ENCODE measurements at places on chromosomes 12 and 14.

DNA sequence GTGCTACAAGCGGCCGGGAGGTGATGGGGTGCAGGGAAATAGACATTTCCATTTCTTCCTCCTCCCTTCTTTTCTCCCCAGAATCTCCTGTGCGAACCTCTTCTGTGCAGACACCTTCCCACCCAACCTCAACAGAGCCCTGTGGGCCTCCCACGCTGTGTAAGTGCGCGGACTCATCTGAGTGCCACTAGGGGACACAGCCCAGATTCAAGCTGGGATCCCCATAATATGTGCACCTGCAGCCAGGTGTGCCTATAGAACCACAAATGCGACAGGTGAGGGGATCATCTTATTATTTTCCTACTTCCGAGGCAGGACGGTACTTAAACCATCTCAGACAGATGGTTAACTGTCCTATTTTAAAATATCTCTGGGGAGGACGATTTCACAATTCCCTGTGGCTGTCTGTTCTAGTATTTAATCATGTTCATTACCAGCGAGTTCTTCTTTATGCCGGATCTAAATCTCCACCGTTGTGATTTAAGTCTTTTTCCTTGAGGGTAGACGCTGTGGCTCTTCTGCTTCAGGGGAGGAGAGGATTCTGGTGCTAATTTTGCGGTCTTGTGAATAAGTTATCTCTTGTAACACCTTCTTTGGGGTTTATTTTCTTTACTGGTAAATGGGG, 17.2 kb upstream of the CACNA1C start:
- DNase-seq, result no peak

DNA sequence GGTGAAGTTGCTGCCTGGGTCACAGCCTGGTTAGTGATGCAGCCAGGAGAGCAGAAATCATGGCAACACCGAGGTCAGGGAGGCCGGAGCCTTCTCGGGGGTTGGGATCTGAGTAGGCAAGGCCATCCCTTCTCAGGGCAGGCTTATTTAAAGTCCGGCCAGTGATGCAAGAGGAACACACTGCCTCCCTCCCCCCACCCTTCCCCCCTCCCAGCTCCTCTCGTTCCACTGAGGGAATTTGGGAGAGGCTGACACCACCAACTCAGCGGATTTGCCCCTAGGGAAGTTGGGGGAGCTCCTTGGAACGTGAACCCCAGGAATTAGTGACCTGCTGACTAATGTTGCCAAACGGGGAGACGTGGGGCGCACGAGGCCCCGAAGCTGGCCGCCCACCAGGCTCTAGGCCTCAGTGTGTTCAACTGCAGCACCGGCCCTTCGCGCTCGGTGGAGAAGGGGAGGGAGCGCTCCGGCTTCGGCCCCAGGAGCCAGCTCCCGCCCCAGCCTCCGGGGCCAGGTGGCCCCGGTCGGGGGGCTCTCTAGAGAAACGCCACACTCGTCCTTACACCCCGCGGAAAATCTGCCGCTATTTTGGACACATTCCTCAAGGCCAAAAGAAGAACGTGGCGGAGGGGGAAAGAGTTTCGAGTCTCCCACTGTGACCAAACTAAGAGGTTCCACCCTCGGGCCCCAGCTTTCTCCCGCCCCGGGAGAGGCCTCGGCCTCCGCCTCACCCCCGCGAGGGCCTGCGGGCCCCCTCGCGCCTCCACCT, 1.6 kb downstream of the CTDSP2 start:
- peak; percentile 65 for DNase-seq

DNA sequence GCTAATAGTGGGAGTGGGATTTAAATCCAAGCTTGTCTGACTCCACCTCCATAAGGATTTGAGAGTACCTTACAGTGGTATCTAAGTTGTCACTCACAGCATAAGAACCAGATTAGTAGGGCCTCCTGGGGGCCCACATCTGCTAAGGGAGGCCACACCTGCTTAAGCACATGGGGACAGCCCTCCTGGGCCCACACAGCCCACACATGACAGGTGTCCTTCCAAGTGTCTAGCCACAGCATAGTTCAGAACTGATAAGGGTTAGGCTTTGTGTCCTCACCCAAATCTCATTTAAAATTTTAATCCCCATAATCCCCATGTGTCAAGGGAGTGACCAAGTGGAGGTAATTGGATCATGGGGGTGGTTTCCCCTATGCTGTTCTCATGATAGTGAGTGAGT, 186.0 kb upstream of the HMGA2 start:
- DNase-seq, result no peak

DNA sequence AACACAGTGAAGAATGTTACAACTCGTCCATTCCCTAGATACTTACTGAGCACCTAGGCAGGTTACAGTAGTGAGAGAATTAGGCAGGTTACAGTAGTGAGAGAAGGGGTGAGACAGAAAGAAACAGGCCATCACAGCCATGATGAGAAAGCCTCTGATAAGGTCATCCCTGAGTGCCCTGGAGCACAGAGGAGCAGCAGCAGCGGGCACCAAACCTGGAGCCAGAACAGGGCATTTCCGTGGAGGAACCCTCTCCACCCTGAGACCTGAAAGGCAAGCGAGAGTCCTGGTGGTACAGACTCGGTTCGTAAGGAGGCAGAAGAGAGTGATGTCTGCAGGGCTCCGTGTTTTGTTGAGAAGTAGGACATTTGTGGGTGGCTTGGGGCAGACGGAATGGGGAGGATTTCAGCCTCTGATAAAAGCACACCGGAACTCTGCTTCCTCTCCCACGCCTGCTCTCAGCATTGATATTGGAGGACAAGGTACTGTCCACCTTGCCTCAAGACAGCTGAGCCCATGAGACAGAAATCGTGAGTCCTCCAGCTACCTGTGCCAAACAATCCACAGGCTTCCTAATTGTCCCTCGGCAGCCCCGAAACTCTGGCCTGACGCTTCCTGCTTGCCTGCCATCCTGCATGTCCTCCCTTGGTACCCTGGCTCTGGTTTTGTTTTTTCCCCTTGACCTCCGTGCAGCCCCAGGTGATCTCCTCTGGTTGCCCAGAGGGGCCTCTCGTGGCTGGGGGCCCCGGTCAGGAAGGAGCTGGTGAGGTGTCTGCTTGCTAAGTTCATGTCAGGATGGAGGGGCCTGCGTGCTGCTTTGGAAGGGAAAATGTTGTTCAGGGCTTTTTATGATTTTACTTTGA, 136.1 kb downstream of the GCH1 start:
- no peak for DNase-seq

DNA sequence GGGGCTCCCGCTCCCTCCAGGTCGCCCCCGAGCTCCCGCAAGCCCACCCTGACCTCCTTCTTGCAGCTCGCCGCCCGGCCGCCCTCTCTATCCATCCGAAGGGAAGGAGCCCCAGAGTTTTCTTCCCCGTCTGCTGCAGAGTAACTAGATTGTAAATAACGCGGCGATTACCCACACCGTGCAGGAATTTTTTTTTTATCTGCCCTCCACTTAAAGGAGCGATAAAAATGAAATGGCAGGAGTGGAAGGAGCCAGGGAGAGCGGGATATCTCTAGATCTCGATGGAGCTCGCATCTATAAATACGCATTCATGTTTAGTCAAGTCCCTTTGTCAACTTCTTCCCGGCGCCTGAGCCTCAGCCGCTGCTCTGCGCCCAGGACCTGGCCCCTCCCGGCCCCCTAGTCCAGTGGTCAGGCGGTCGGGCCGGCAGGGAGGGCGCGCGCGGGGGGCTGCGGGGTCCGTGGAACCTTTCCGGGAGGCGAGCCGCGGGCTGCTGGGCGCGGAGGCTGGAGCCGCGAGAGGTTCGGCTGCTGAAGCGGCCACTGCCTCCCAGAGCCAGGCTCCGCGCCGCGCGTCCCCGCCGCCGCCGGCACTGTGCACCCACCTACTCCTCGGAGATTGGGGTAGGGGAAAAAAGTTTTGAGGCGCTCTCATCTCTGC, 386.0 kb downstream of the BCAT1 start:
- DNase-seq, result peak; percentile 16

GRCh38 chr12:113242026-113242418, 20.8 kb downstream of the TPCN1 start:
- DNase-seq, result peak; percentile 33
